IMR-90 (cell line): ENCODE measurements at places on chromosomes 7 and 10. TPM values are rescaled to one million over a fixed set of nuclear protein-coding genes. Genes with fewer than 3 reads are reported as not detected.

- no peak overlapping the region for H3K4me3 ChIP-seq
- no peaks in the 10 kb centered on the region for H3K4me1 ChIP-seq
- DNase-seq, result no peak
- H3K27me3 ChIP-seq, result no peaks in the 10 kb centered on the region
- no peaks in the 10 kb centered on the region for H3K36me3 ChIP-seq
- no peak overlapping the region for H3K27ac ChIP-seq
These were observed 339.5 kb downstream of the WDR37 start for GRCh38 chr10:1395481-1396296.

DNA sequence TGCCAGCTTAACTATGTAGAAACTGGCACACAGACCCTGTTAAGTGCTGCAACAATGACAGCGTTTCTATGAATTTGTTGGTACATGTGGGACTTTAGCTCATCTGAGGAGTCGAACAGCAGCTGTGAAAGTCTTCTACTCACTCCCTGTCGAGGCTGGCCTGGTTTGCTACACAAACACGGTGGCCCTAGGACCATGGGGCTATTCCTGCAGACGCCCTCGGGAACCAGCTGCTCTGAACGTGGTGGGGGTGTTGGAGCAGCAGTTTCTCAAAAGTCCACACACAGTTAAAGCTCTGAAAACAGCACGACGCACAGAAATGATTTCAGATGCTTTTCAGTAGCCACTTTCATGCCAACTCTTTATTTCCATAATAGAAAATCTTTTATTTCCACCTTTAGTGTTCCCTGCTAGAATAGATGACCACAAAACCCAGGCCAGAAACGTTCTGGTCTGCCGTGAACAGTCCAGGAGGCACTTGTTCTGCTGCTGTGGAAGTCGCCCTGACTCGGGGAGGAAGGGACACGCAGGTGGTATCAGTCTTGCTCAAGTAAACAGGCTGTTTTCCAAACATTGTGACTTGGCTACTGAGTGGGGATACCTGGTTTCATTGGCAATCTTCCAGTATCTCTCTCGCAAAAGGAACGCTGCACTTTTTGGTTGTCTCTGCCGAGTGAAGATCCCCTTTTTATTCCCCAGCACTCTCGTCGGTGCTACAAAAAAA, 21.5 kb downstream of the GUSB start:
- H3K36me3 ChIP-seq, result peaks cover 35% of the 10 kb centered on the region
- DNase-seq, result no peak
- no peak overlapping the region for H3K27ac ChIP-seq
- no peak overlapping the region for H3K4me3 ChIP-seq

OR2A5 gene
- total RNA-seq, result not detected in 2 replicates

DNA sequence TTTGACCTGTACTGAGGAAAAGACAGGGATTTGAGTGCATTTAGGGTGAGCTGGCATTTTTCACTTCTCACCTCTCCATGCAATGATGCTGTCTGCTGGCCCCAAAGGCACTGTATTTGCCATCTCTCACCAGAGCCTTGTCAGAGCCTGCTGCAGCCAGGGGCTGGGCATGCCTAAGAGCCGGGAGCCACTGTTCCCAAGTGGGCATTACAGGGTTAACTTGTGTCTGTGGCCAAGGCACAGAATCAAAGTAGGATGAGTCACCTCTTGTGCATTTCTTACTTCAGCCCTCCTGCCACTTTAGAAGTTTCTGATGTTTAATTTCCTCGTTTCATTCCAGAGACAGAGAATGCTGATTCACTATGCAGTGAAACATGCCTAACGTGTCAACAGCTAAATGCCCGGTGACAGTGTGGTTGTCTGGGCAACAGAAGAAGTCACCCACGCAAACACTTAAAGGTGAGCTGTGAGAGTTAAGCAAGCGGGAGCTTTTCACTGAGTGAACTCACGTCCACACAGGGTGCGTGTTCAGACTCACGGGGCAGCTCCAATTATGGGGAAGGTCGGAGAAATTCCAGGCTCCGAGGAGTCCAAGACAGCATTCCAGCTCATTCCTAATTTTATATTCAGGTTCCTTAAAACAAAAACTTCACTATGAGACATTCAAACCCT, 57.1 kb upstream of the IGFBP3 start:
- H3K4me1 ChIP-seq, result peaks cover 36% of the 10 kb centered on the region
- H3K27ac ChIP-seq, result peak overlapping the region; percentile 96
- peak; percentile 99 for DNase-seq

PRLHR gene
- not detected in 2 replicates for total RNA-seq

DNA sequence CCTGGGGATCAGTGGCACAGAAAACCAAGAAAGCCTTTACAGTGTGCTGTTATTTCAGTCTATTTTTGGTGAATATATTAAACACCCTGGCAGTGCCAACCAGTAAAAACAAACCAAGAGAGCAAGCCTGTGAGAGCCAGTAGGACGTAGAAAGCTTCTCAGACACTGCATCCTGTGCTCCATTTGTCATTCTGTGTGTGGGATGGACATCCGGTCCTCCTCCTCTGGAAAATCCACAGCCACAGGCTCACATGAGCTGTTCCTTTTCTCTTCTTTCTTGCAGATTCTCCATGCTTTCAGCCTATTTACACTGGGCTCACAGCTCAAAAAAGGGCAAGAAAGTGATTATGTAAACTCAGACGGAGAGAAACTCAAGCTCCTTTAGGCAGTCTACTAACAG, 119.7 kb upstream of the YAE1 start:
- DNase-seq, result no peak
- H3K27ac ChIP-seq, result no peak overlapping the region
- H3K36me3 ChIP-seq, result no peaks in the 10 kb centered on the region
- H3K4me1 ChIP-seq, result no peaks in the 10 kb centered on the region
- H3K27me3 ChIP-seq, result peaks cover 1% of the 10 kb centered on the region; the same call in 1 of the 2 replicates

- H3K4me1 ChIP-seq, result peaks cover 1% of the 10 kb centered on the region; the same call in 1 of the 2 replicates
- H3K27me3 ChIP-seq, result no peaks in the 10 kb centered on the region
- no peak overlapping the region for H3K27ac ChIP-seq
These were observed 38.7 kb upstream of the DLG5 start for GRCh38 chr10:77965294-77965693.

C10orf62 gene
- not detected in 2 replicates for total RNA-seq

- H3K36me3 ChIP-seq, result no peaks in the 10 kb centered on the region
- no peak for DNase-seq
- H3K27me3 ChIP-seq, result no peaks in the 10 kb centered on the region
- no peaks in the 10 kb centered on the region for H3K4me1 ChIP-seq
These were observed 180.8 kb downstream of the RAB11FIP2 start for GRCh38 chr10:117865945-117866344.

NIPSNAP2 gene
- 42.8 and 53.0 TPM in 2 replicates for total RNA-seq

DNA sequence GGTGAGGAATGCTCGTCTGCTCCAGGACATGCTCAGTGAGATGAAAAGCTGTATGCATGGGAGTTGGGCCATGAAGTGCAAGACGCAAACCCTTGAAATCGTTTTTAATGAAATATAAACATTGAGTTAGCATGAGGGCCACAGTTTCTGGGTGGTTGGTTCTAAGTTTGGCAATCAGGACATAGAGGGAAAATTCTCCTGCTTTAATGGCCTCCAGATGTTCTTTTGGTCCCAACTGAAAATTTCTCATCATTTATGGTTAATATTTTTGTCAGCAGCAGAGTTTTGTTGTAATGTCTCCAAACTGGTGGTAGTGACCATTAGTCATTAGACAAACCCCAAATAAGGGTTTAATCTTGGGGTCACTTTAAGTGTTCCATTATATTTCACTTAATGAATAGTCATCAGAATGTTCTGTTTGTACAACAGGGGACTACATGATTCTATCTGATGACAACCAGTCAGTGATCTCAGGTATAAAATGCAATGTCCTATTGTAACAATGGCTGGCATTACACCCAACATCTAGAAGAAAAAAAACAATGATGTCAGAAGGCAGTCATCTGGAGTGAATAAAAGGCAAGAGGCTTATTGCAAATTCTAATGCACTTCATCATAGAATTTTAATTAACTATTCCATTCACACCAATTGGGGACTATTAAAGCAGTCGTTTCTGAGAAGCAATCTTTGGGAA, 197.4 kb downstream of the JCAD start:
- no peaks in the 10 kb centered on the region for H3K27me3 ChIP-seq
- H3K36me3 ChIP-seq, result no peaks in the 10 kb centered on the region
- H3K27ac ChIP-seq, result no peak overlapping the region
- no peak for DNase-seq

- H3K36me3 ChIP-seq, result no peaks in the 10 kb centered on the region
- no peak overlapping the region for H3K27ac ChIP-seq
- no peaks in the 10 kb centered on the region for H3K27me3 ChIP-seq
- no peak overlapping the region for H3K4me3 ChIP-seq
- H3K4me1 ChIP-seq, result no peaks in the 10 kb centered on the region
These were observed 193.2 kb downstream of the DNAJB6 start for GRCh38 chr7:157529768-157530560.

DNA sequence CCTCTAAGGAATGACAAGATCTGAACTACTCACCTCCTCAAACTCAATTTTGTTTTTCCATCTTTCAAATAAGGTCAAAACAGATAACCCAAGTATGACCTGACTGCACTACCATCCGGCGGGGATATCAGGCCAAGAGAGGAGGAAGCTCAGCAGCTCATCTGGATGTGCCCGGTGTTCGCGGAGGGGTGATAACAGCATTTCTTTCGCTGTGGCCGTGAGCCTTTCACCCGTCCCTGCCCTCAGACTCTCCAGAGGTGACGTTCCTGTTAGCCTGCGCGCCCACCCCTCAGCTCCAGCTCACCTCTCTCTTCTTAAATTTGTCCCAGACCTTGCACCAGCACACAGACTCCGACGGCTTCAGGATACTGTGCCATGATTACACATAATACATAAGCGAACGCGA, 526 bp downstream of the ZNF248 start:
- H3K4me1 ChIP-seq, result peaks cover 2% of the 10 kb centered on the region; the same call in 1 of the 2 replicates
- H3K27me3 ChIP-seq, result no peaks in the 10 kb centered on the region
- H3K27ac ChIP-seq, result peak overlapping the region; percentile 85
- peaks cover 1% of the 10 kb centered on the region; the same call in 1 of the 2 replicates for H3K36me3 ChIP-seq
- peak overlapping the region; percentile 63 for H3K4me3 ChIP-seq

DNA sequence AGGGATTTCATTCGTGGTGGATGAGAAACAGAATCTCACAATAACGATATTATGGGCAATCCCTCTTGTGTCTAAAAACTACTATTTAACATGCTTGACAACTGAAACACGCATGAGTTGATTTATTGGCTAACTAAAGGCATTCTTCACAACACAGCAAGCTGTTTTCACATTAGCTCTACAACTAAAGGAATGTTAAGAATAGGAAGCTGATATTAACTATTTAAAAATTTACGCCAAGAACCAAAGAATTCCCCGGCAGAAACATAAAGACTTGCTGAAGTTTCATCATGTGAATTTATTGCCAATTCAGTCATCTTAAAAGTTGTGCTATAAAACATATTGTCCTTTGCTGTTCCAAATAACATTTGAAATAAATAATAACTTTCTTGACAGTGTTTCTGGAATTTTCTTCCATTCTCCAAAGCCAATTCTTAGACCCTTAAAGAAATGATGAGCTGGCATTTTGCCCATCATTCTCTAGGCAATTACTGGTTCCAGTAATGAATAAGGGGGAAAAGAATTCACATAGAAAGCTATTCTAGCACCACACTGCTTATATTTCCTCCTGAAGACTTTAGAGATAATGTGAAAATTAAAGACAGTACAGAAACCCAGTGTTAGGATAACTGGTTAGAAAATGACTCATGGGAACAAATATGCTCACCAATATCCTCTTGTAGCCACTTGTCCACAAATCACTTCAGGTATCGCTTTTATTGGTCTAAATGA, 233.1 kb downstream of the PARD3 start:
- H3K4me3 ChIP-seq, result no peak overlapping the region
- peaks cover 9% of the 10 kb centered on the region; the same call in 1 of the 2 replicates for H3K4me1 ChIP-seq
- H3K27ac ChIP-seq, result no peak overlapping the region
- no peaks in the 10 kb centered on the region for H3K36me3 ChIP-seq

DNA sequence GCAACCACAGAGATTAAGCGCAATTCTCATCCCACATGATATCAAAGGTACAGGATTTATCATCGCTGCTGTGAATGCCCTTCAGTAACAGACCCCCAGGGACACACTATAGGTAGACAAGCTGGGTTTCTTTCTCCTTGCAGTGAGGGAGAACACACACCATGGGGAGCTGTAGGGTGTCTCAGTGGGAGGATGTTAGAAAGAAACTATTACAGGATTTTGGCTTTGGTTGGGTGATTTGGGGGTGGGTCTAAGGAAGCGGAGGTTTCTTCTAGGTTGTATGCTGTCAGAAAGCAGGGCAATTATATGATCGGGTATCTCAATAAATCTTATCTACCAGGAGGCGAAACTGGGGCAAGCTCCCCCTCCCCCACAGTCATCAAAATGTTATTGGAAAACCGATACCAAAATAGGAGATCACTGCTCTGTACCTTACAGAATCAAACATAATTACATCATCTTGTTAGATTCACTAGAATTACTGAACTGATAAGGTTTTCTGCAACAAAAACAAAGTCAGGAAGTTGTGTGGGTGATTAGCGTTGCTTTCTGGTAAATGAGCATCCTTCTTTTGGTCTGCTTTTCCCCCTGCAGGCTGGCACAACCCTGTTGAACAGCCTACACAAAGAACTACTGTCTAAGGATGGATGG, 209.7 kb downstream of the TEX36 start:
- no peaks in the 10 kb centered on the region for H3K4me1 ChIP-seq
- no peak for DNase-seq
- peaks cover 3% of the 10 kb centered on the region; the same call in 1 of the 2 replicates for H3K27me3 ChIP-seq

SAMD9L gene
- total RNA-seq, result 4.1 and 6.4 TPM in 2 replicates

DNA sequence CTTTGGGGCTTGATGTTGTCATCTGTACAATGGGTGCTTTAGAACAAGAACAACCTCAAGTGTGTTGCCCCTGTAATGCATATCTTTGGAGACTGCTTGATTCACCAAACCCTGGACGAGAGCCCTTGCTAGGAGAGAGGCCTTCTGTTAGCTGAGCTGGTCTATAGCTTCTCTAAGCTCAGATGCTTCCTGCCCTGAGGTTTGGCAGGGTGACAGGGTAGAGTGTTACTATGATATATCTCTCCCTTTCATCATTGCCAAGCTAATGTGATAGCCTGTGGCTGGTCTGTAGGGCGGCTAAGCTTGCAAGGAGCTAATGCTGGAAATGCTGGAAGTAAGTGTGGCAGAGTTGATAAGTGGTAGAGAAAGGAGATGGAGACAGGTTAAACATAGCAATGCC, 364.1 kb downstream of the RPS24 start:
- no peaks in the 10 kb centered on the region for H3K4me1 ChIP-seq
- H3K27ac ChIP-seq, result no peak overlapping the region
- peaks cover 45% of the 10 kb centered on the region for H3K27me3 ChIP-seq
- no peak overlapping the region for H3K4me3 ChIP-seq

GRCh38 chr10:58674251-58674650, 161.6 kb downstream of the BICC1 start:
- H3K27ac ChIP-seq, result no peak overlapping the region
- DNase-seq, result peak; percentile 61
- 0 out of 2 replicates have a peak, but pooled peaks cover 1% of the 10 kb centered on the region for H3K36me3 ChIP-seq

- H3K36me3 ChIP-seq, result no peaks in the 10 kb centered on the region
- H3K27me3 ChIP-seq, result no peaks in the 10 kb centered on the region
- no peaks in the 10 kb centered on the region for H3K4me1 ChIP-seq
- no peak for DNase-seq
These were observed 208.3 kb upstream of the NPSR1 start for GRCh38 chr7:34449765-34450164.
